ENCODE measurements at places on chromosomes 2 and 18.

DNA sequence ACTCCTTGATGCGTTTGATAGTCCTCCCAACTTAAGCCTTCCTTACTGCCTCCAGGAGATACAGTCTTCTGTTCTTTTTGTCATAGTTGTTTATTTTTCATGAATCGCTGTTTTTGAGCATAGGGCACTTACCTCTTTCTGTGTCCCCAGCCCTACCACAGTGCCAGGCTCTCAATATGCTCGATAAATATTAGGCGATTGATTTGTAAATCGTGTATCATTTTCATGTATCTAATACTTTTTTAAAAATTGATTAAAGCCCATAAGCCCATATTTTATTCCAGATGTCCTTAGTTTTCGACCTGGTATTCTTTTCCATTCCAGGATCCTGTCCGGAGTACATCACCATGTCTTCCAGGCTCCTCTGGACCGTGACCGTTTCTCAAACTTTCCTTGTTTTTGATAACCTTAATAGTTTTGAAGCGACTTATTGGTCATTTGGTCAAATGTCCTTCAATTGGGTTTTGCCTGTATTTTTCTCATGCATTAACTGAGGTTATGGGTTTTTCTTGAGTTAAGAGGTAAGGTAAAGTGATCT lies 444 bp upstream of the MMADHC start:
- DNase-seq = no peak

- DNase-seq = no peak
Observed at GRCh38 chr2:149008381-149008780, 30.1 kb upstream of the LYPD6B start.

- DNase-seq = no peak
Observed at GRCh38 chr18:9348079-9348671, 13.6 kb downstream of the TWSG1 start.

DNA sequence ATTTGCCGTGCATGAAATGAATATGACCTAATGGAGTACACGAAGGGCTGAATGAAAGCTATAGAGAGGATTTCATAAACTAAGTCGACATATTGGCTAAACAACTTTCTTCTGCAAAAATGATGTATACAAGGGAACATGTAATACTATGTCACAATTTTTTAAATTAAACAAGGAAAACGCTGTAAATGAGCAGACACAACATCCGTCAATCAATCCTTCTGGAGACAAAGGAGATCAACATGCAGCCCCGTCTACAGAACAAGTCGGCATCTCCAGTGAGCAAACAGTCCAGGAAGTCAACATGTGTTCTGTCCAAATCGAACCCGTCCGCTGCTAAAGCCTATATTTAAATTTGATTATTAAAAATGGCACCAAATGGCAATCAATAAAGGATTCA lies 180.8 kb downstream of the TCF4 start:
- DNase-seq = no peak

GRCh38 chr2:36748166-36748565 lies 51.7 kb downstream of the VIT start:
- no peak for DNase-seq

- DNase-seq = no peak
Observed at GRCh38 chr2:51484605-51485004, 452.7 kb upstream of the NRXN1 start.

GRCh38 chr2:88167740-88168139 lies 2.4 kb upstream of the THNSL2 start:
- DNase-seq = no peak

DNA sequence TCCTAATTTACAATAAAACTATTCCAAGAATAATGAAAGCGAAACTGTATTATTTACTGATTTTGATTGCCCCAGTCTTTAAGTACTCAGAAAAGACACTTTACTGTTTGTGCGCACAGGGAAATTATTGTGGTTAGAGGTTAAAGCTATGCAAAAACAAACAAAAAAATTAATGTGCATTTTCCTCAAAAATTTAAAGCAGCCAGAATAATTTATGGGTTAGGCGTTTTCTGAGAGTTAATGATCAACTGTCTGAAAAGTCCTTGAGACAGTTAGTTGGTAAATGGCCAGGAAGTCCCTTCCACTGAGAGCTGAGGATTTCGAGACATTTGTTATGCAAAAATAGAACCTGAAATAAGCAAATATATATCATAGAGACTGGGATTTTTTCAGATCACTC lies 143.3 kb downstream of the IRS1 start:
- DNase-seq = no peak

GRCh38 chr2:237591141-237591881 lies 777 bp upstream of the RAB17 start:
- DNase-seq = peak; percentile 25

GRCh38 chr18:76844742-76845477 lies 22.6 kb downstream of the ZNF236 start:
- no peak for DNase-seq

GRCh38 chr18:48939205-48940097 lies 11.3 kb downstream of the SMAD7 start:
- no peak for DNase-seq

GRCh38 chr18:2932247-2933181 lies 80.4 kb downstream of the LPIN2 start:
- peak; percentile 40 for DNase-seq

DNA sequence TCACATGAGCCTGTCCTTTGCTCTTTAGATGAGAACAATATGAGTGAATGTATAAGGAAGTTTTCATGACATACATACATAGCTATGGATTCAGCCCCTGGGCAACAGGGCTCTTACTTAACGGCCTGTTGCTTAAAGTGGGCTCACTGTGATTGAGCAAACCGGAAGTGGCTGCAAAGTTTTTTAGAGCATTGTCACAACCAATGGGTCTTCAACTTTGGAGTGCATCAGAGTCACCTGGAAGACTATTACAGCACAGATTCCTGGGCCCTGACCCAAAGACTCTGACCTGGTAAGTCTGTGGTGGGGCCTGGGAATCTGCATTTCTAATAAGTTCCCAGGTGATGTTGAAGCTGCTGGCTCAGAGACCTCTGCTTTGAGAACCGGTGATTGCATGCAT lies 106.3 kb upstream of the SEC11C start:
- no peak for DNase-seq

DNA sequence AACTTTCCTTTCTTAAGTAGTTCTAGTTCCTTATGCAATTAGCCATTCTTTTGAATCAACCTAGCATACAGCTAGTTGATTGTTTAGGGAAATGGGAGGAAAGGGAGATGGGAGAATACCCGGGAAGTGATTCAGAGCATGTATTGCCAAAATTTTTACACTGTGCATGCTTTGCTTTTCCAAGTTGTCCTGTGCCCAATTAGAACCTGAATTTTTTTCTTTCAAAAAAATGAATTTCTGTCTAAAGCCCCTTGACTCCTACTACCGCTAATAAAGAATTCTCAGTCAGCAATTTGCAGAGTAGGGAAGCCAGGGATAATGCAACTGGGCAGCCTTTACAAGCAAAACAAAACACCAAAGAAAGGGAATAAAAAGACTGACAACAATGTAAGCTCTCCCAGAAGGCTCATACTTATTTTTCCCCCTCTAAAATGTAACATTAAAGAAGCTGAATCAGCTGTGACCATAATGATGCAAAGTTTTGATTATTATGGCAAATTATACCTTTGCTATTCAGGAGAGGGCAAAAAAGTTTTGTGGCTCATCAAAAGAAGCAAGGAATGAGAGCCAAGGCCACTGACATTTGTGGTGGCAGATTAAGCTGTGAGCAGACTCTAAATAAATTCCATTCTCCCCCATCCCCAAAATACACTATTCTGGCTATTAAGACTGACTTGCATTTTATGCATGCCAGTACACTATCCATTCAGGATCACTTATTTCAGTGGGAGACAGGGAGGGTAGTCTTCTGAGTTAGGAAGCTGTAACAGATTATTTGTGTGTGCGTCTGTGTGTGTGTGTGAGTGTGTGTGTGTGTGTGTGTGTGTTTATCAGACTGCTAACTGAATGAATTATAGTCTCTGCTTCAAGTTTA lies 174.3 kb downstream of the ERBB4 start:
- no peak for DNase-seq

DNA sequence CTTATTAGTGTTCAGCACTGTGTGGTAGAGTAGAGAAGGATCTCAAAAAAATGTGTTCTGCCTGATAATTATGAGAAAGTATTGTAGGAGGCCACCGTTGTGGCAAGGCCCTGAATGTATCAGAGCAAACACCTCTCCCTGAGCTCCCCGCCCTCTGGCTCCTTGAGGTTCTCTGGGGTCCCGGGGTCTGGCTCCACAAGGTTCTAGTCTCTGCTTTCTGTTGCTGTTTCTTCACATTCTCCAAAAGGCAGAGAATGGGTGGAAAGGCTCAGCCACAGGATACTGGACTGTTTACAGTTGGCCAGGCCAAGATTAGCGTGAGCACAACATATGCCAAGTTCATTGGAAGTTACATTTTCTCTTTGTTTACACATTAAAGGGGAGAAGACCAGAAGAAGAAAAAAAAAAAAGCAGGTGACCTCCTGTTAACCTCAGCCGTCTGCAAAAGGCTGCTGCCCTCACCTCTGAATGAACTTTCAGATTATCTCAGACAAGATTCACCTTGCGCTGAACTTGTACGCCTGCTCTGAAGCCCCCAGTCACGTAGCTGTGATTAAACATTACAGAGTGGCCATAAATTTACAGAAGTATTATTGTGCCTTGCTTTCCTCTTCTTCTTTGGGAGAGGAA lies 56.6 kb upstream of the CYP26B1 start:
- no peak for DNase-seq

DNA sequence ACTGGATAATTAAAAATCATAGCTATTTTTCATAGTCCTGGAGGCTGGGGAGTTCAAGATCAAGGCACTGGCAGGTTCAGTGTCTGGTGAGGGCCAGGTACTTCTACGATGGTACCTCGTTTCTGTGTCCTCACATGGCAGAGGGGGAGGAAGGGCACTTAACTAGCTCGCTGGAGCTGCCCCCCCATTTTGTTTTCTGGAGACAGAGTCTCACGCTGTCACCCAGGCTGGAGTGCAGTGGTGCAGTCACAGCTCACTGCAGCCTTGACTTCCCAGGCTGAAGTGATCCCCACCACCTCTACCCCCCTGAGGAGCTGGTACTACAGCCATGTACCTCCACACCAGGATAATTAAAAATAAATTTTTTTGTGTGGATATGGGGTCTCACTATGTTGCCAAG lies 40.3 kb downstream of the ASB1 start:
- no peak for DNase-seq

DNA sequence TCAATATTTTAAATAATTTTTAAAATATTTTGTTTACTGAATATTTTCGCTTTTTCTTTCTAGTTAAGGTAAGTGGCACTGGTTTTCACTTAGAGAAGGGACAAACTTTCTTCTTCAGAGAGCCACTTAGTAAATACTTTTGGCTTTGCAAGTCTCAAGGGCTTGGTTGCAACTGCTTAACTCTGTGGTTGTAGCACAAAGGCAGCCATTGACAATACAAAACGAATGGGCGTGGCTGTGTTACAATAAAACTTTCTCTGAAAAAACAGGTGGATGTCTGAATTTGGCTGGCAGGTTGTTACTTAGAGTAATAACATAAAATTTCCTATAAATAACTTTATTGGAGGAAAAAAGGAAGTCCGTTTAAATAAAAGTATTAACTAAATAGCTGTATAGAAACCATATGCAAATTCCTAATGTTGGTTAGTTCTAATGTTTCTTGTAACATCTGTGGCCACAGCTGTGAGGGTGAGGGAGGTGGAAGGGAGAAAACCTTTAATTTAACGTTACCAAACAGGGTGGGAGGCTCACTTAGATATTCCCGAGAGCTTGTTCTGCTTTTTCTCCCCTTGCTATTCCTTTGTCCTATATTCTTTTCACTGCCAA lies 62.4 kb upstream of the TNP1 start:
- no peak for DNase-seq

DNA sequence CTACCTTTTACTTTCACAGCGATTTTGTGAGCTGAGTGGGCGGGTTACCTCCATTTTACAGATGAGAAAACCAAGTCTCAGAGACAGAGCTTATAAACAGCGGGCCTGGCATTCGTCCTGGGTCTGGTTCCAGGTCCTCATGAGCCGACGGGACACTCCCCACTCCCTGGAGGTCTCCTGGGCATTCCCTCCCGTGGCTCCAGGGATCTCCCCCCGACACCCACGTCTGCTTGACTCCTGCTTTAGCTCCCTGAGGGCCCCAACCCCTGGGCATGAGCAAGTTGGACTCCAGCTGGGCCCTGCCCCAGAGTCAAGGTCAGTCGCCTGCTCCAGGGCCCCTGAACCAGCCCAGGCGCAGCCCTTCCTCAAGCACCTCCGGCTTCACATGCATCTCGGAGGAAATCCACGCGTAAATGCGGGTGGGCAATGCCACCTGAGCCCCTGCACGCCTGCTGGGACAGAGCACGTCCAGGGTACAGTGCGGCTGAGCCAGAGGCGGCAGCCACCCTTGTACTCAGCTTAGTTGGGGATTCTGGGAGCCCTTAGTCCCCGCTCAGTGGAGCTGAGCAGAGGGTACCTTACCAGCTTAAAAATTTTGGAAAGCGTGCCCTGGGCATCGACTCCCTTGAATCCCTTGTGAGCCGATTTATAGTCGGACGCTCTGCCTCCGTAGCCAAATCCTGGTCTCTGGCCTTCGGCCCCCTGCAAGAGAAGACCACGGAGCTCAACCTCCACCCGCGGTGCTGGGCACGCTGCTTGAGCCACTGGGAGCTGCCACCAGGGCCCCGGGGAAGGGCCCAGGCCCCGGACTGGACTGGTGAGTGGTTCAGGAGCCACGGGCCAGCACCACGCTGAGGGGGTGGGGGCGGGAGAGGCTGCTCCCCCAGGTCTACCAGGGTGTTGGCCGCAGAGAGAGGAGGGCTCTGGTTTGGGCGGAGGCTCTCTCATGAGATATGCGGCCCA lies 148.1 kb downstream of the MBP start:
- DNase-seq = no peak

GRCh38 chr2:1609485-1610095 lies 134.7 kb downstream of the PXDN start:
- DNase-seq = no peak

GRCh38 chr2:240165034-240165433 lies 24.6 kb upstream of the OTOS start:
- DNase-seq = no peak

DNA sequence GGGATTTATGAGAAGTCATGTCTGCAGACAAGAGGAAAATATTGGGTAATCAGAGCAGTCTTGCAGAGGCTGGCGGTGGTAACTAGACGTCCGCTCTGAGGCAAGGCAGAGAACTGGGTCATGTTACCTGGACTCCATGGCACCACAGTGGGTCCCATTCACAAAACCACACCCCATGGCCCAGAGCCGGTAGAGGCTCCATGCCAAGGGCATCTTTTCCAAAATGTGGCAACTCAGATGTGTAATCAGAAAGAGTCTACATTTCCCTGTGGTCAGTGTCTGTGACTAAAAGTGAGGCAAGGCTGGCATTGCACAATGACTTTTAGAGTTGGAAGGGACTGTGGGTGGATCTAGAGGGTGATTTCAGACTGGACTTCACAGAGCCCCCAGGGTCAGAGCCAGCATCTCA lies 113.1 kb downstream of the MREG start:
- DNase-seq = no peak

GRCh38 chr2:239855863-239856587 lies 169.1 kb downstream of the NDUFA10 start:
- no peak for DNase-seq

- no peak for DNase-seq
Observed at GRCh38 chr2:105278654-105279053, 37.1 kb downstream of the GPR45 start.

- no peak for DNase-seq
Observed at GRCh38 chr2:204628926-204629712, 83.8 kb downstream of the PARD3B start.
